NCI-H1048 (cell line): ENCODE measurements at places on chromosomes 11 and 22.

- DNase-seq, result peak; percentile 25
These were observed at the start of gene HSPA8 for GRCh38 chr11:123061403-123062157. Gene HSPA8 (minus strand): TSS chr11:123062136. CDS start chr11:123061324, 812 bp downstream.

- DNase-seq, result no peak
These were observed 2.3 kb upstream of the HMOX1 start for GRCh38 chr22:35378621-35379020.

DNA sequence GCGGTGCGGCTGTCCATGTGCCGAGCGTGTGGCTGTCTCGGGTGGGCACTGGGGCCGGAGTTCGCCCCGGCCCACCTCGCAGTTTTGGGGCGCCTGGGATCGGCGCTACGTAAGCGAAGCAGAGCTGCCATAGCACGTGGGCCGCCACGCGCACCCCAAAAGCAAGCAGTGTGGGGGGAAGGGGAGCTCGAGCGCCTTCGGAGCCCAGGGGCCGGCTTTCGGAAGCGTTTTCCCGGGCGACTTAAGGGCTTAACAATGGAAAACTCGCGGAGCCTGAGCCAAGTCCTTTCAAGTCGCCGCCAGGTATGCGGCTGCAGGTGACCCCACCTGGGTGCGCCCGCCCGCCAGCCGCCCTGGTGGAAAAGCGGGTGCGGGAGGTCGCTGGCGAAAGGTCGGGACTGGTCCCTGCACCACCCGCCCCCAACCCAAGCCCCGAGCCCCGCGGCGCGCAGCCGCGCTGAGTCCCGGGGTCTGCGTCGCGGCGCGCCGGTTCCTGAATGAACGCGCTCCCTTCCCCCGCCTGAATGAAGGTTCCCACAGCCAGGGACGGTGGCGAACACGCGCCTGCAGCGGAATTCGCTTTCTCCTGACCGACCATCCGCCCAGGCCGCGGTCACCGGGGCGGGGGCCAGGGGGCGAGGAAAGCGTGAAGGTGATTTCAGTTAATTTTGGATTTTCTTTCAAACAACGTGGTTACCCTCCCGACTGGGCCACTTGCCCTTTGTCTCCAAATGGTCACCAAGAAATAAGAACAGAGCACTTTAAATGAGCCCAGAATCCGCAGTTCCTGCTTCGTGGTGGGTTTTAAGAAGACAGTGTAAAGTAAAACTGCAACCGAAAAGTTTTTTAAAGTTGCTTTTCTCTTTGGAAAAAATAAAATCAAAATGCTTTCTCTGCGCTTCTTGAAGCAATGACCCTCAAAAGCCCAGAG lies 2.8 kb upstream of the CCND1 start:
- no peak for DNase-seq

- no peak for DNase-seq
These were observed 8.6 kb downstream of the MICAL2 start for GRCh38 chr11:12118949-12119348.

- DNase-seq, result no peak
These were observed 639 bp downstream of the TRIOBP start for GRCh38 chr22:37697538-37697835.

GRCh38 chr11:8186429-8186828 lies 17.6 kb upstream of the RIC3 start:
- DNase-seq, result no peak
